GM12878 (cell line): ENCODE measurements at places on chromosomes 7 and 10.

GRCh38 chr10:68938117-68938516, 17.9 kb upstream of the DDX21 start:
- no peak for DNase-seq

GRCh38 chr7:55050281-55050680, 31.5 kb downstream of the EGFR start:
- no peak for DNase-seq

DNA sequence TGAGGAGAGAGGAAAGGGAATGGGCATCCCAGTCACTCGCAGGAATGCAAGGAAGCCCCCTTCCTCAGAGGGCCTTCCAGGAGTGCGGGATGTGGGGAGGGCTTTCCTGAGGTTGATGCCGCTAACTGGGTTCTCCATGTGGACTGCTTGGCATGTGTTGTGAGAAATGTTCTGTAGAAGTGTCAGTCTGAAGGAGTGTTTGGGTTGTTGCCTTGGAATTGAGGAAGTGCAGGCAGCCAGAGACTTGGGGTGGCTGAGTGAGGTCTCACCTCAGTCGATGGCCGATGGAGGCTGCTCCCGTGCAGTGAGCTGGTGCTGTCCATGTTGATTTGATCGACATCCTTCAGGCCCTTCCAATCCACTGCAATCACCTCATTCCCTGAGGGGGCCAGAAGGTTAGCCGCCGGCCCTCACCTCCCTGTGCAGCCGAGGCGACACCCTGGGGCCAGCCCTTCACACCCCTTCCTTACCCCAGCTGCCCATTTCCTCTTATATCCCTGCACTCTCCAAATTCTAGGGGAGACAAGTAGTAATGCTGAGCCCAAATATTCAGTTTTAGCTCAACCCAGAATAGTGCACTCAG, 2.7 kb downstream of the FAM131B start:
- DNase-seq = no peak

DNA sequence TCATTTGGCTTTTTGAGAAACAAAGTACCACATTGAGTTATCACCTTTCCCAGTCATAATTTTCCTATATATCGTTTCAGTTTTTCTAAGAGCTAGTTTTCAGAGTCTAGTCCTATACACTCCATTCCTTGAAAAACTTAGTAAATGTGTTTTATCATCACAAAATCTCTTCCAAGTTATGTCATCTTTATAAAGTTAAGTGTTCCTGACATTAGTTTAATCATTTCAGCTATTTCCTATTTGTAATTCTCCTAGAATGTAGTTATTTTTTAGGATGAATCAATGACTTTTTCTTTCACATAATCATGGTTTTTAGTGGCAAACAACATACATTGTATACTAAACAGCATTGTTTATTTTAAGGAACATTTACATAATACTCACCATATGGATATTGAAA, 191.7 kb upstream of the BET1 start:
- DNase-seq = no peak

- no peak for DNase-seq
Observed at GRCh38 chr7:151366166-151366879, 24.7 kb downstream of the NUB1 start.

GRCh38 chr7:139634087-139634486, 110.6 kb downstream of the CLEC2L start:
- no peak for DNase-seq

- no peak for DNase-seq
Observed at GRCh38 chr10:11742009-11742778, at the start of gene ECHDC3. ECHDC3 (plus strand) TSS chr10:11742382; CDS start chr10:11742577, 195 bp downstream.

GRCh38 chr7:95972523-95972922, 200.2 kb downstream of the DYNC1I1 start:
- no peak for DNase-seq

DNA sequence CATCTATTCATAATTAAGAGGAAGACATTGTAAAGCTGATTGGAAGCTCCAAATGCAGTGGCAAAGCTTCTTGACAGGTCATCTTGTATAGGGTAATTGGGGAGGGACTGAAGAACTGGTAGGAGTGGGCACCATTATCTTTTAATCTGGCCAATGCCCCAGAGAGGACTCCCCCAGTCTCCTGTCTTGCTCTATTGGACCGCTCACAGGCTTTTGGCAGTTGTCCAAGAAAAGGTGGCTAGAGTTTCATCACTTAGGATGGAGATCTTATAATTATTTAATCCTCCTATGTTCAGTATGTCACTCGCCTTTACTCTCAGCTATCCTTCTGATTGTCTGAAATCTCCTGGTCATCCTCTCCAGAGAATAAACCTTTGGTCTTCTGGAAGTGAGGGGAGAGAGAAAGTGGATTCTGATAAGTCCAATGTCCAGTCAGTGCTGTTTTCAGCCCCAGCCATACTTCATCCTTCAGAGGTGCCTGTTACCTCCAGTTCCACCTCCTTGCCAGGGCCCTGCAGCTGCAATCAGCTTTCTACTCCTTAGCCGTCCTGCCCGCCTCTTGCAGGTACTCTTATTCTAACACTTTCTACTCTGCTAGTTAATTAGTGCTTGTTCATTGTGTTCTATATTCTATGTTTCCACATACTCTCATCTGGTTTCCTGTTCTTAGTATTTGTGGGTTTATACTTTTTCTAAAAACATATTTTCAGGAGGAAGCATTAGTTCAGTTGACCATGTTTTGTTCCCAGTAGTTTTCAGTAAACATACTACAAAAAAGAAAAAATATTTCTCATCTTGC, 241.6 kb downstream of the NSUN6 start:
- no peak for DNase-seq

DNA sequence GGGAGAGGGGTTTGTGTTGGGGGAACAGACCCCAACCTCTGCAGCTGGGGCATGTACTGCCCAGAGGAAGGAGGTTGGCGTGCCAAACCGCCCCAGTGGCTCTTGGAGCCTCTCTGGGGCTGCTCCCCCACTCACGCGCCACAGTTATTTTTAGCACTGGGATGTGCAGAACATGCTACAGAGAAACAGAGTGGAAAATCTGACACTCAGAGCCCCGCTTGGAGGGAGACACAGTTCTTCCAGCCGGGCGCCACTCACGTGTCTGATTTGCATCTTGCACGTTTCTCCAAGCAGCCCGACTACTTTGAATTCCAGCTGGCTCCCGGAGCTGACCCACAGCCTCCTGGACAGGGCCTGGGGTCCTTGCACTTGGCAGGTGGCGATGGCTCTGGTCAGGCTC, 182.0 kb downstream of the RPS24 start:
- DNase-seq = no peak

DNA sequence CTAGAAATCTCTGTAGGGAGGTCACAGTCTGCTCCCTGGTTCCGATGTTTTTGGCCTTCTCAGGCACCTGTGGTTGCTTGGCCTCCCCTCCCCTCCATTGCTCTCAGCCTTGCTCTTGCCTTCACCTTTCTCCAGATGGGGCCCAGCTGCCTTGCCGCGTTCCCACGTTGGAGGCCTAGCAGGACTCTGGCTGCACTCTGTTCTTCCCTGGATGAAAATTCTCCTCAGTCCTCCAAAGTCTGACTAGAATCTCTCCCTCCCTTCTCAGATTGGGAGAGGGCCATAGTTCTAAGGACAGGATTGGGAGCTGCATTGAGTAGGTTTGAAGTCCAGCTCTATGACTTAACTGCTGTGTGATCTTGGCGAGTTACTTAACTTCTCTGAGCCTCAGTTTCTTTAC, 213.7 kb upstream of the HABP2 start:
- no peak for DNase-seq

- no peak for DNase-seq
Observed at GRCh38 chr10:60541451-60541850, 151.8 kb upstream of the ANK3 start.

DNA sequence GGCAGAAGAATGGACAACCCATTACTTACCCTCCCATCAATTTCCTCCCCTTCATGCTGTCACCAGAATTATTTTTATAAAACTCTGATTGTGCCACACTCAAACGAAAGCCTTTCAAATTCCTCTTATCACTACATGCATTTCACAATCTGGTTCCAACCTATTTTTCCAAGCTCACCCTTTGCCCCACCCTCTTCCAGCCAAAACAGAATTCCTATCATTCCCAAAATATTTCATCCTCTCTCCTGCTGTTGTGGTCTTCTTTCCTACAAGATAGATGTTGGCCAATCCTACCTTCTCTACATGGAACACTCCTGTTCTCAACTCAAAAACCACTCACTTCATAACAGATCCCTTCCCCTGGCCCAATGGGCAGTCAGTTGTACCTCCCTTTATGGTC, 111.5 kb downstream of the ELAPOR2 start:
- no peak for DNase-seq

DNA sequence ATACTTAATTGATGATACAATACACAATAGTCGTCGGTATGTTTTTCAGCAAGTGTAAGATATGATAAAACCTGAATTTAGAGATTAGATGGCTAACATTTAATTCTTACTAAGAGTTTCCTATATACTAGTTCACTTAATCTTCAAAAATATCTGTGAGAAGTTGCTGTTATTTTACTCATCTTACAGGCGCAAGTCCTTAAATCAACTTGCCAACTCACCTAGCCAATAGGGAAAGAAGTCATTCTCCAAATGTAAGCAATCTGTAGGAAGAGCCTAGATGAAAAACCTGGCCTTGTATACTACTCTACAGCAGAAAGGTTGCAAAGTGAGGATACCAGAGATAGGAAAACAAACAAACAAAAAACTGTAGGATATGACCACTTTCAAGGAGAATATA, 10.6 kb downstream of the CD36 start:
- no peak for DNase-seq

GRCh38 chr10:86644152-86644793, 10.1 kb upstream of the OPN4 start:
- DNase-seq = peak; percentile 20

- no peak for DNase-seq
Observed at GRCh38 chr7:130632111-130632510, 36.4 kb downstream of the COPG2 start.

GRCh38 chr10:95400787-95401186, 110.0 kb upstream of the PDLIM1 start:
- no peak for DNase-seq

DNA sequence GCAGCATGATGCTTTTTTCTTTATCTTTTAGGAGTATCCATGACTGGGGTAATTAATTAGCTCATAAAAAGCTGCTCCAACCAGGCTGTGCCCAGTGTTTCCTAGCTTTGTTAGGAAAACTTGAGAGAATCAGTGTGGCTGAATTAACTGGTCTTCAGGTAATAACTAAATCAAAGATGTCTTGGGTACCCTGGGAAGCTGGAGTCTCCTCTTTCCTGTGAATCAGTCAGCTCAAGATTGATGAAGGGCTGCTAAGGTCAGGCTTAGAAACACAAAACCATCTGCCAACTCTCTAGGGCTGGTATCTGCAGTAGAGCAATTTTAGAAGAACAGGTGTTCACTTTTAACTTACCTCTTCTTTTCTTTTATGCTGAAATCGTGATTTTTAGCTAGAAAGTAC, 21.4 kb upstream of the ATOH7 start:
- DNase-seq = no peak

DNA sequence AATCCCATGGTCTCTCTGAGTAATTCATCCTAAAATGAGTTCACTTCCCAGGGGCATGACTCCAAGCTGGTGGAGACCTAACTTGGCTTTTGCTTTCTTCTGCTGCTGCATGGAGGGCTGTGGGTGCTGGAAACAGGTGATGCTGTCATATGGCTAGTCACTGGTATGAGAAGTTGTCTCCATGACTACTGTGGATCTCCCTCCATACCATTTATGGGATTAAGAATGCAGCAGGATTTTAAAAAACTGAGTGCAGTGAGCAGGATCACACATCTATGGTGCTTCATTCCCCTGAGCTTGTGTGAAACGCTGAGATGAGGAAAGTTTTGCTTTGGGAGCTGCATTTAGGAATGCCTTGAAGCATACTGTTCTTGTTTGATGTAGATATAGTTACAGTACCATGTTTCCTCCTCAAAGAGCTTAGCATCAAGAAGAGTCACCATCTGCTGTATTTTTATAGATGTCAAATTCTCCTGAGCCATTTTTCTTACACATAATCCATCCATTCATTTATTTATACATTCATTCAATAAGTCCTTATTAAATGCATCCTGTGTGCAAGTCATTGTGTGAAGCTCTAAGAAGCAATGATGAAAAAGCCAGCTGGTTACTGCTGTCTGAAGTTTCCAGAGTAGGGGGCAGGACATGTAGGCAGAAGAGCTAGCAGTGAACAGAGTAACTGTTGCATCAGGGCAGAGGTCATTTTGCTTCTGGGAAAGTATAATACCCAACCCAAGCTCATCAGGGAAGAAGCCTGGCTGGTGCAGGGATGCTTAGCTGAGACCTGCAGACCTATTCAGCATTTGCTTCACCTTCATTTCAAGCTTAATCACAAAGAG, 534.8 kb downstream of the AUTS2 start:
- no peak for DNase-seq

DNA sequence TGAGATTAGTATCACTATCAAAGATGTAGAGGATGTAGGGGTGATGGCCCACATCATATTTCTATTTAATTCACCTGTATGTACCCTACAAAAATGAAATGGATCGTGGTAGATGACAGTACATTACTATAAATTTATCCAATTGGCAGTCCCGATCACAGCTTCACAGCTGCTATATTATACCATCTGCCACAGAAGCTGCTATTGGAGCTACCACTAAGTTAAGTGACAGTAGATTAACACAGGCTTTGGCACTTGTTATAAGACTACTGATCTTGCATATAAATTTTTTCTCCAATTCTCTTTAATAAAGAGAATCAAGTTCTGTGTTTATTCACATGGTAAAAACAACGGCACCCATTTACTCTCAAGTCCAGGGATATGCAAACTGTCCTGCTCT, 24.9 kb upstream of the MAGI2 start:
- no peak for DNase-seq

GRCh38 chr10:70440296-70441160, 953 bp downstream of the NODAL start:
- no peak for DNase-seq

DNA sequence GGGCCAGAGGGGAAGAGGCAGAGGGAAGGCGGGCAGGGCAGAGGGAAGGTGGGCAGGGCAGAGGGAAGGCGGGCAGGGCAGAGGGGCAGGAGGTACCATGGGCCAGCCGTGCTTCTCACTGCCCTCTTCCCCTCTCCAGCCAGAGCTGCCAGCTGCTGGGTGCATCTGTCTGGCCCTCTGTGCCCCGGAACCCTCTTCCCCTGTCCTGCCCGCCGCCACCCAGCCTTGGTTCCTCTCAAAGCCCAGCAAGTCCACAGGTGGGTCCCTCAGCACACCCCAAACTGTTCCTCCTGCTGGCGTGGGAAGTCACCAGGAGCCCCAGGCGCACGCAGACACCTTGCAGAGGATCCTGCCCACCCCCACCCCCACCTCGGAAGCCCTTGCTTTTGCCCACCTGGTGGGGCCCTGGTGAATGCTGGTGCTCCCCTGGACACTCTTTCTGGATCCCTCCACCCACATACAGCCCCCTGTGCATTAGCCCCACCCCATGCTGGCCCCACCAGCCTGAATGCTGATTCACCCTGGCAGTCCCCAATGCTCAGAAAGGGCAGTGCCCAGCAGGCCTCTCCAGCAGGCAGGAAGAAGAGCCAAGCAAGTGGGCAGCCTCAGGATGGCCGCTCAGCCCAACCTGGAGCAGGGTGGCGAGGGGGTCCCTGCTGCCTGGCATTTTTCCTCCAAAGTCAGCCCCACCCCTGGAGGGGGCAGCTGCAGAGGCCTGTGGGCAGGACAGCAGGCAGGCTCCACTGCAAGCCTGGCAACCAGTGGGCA, 1.9 kb upstream of the PWWP2B start:
- no peak for DNase-seq
